ENCODE measurements at places on chromosomes 3 and 15. TPM values are rescaled to one million over a fixed set of nuclear protein-coding genes. Genes with fewer than 3 reads are reported as not detected.

The B3GNT5 gene
- 1.7 TPM for total RNA-seq

The ITGA11 gene
- total RNA-seq: 306 TPM

The ESYT3 gene
- 2.2 TPM for total RNA-seq

The P2RY14 gene
- not detected for total RNA-seq

The LNP1 gene
- 5.1 TPM for total RNA-seq

The ARGFX gene
- not detected for total RNA-seq

The IGDCC3 gene
- total RNA-seq: not detected

The FOXB1 gene
- not detected for total RNA-seq

The GOLGA8R gene
- total RNA-seq: 4.1 TPM
